Vagina (tissue), 2 donors: ENCODE measurements at places on chromosomes 2 and 18. TPM values are rescaled to one million over a fixed set of nuclear protein-coding genes. Genes with fewer than 3 reads are reported as not detected.

DNA sequence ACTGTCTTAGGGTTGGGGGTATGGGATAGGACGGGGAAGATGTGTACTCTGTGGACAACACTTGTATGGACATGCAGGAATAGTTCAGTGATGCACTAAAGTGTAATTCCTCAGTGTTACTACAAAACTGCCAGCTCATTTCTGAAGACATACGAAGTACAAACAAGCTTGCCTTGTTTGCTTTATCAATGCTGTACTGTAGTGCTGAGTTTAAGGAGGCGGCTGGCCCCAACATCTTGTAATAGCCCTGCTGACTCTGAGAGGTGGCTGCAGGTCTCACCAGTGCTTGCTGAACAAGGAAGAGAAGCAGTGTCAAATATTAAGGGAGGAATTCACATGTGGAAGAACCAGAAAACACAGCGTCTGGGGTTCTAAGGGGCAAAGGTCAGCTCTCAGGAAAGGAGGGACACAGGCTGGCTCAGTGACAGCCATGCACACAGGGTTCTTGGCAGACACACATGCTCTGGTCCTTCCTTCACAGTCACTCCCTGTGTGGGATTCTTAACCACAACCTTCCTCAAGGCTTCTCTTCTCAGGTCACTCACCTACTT is 39.8 kb upstream of the EVA1A start:
- no peak for DNase-seq

DNA sequence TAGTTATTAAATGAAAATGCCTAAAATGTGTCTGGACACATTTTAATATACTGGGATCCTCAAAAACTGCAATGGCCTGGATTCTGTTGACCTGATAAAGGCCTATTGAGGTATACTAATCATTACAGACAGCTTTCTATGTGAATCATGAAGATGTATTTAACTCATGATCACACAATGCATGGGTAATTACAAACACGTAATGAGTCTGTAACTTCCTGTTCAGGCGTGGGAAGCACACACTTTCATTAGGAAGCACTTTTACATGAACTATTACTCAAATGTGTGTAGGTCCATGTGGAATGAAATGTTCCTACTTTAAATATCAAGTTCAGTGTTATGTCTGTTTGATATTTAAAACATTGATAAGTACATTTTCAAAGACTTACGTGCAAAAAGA is 108.7 kb downstream of the NCKAP5 start:
- DNase-seq, result no peak

DNA sequence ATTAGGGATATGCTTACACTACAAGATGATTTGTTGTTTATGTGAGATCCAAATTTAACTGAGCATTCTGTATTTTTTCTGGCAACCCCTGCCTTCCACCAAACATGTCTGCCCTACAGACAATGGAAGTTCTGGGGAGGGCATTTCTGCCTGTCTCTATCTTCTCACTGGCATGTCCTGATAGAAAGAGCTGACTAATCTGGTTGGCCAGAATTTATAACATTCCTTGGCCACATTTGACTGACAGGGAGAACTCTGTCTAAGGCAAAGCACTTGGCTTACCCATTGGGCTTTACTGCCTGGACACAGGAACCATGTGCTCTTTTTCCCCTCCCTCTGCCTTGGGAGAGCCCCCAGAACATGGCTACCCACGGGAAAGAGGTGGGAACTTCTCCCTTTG is 70.6 kb upstream of the TMEM178A start:
- DNase-seq, result no peak

GRCh38 chr2:37670378-37671008 is 949 bp downstream of the CDC42EP3 start:
- no peak for DNase-seq

Gene MC4R
- total RNA-seq, result not detected
